ENCODE measurements at places on chromosomes 7 and 10.

GRCh38 chr7:136247211-136247610 is 270.1 kb upstream of the MTPN start:
- DNase-seq = no peak

DNA sequence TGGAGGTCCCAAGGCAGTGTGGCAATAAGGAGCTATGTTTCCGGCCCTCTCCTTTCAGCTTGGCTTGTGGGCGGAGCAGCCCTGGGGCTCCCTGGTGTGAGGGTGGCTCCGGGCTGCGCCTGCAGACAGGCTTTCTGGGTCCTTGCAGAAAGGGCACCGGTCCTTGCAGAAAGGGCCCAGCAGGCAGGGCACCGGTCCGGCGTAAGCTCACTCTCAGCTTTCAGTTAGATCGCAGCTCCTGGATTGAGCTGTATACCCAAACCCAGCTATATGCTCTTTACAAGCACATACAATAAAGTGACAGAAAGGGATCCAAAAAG is 293.8 kb upstream of the SHH start:
- DNase-seq = no peak

- no peak for DNase-seq
These were observed 33.3 kb downstream of the EPHB4 start for GRCh38 chr7:100793806-100794660.

GRCh38 chr10:11166550-11166949 is 148.9 kb downstream of the CELF2 start:
- DNase-seq = no peak

- no peak for DNase-seq
These were observed 180.8 kb upstream of the POM121L12 start for GRCh38 chr7:52854681-52855080.

GRCh38 chr10:55024713-55025112 is 223.7 kb upstream of the PCDH15 start:
- DNase-seq = no peak

DNA sequence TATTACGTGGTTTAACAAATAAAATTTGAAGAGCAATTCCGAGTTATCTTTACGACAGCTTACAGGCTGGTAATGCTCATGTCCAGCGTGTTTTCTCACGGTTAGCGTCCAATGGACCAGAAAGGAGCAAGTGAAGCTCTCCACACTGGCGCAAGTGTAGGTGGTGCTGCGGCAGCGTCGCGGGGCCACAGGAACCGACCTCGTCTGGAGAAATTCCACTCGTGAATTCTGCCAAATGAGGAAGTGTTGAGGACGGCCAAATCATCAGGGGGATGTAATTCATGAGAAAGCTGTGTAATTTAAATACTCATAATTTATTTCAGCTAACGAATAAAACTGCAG is 350 bp upstream of the ZNF37A start:
- no peak for DNase-seq

DNA sequence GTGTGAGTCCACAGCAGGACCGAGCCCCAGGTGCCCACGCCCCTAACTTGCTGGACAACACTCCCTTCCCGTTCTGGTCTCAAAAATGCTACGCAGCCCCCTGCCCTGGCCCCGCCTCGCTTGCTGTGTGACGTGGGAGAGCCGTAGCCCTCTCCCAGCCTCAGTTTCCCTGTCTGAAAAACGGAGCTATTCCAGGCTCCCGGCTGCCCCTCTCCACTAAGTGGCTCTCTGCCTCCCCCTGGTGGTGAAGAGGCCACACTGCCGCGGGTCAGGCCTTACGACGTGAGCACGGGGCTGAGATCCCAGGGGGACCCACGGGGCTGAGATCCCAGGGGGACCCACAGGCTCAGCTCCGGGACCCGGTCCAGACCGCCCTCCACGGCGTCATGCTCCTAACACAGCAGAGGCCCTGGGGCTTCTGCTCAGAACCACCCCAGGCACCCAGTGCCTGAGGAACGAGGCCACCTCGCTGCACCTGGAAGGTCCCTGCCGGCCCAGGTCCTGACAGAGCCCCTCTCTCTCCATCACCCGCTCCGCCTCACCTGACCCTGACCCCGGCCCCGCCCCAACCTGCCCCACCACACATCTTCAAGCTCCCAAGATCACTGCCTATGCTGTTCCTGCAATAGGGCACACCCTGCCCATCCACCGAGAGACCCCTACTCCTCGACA is 26.7 kb downstream of the MICALL2 start:
- peak; percentile 77 for DNase-seq

GRCh38 chr10:127408112-127408710 is 140.9 kb upstream of the NPS start:
- no peak for DNase-seq

DNA sequence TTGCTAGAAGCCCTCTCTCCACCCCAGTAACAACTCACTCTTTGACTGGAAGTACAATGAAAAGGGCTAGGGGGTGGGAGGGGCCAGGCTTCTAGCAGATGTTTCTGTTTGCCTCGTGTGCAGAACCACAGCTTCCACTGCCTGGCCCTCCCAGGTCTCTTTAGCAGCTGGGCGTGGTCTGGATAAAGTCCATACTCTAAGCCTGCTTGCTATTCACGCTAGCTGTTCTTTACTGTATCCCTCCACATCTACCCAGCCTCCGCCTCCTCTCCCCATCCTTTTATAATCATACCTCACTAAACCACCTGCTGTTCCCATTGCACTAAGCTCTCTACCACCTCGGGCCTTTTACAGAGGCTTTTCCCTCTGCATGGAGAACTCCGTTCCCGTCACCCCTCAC is 288.8 kb downstream of the CAMK1D start:
- no peak for DNase-seq

GRCh38 chr7:102175423-102176170 is 111.1 kb upstream of the SH2B2 start:
- DNase-seq = no peak

DNA sequence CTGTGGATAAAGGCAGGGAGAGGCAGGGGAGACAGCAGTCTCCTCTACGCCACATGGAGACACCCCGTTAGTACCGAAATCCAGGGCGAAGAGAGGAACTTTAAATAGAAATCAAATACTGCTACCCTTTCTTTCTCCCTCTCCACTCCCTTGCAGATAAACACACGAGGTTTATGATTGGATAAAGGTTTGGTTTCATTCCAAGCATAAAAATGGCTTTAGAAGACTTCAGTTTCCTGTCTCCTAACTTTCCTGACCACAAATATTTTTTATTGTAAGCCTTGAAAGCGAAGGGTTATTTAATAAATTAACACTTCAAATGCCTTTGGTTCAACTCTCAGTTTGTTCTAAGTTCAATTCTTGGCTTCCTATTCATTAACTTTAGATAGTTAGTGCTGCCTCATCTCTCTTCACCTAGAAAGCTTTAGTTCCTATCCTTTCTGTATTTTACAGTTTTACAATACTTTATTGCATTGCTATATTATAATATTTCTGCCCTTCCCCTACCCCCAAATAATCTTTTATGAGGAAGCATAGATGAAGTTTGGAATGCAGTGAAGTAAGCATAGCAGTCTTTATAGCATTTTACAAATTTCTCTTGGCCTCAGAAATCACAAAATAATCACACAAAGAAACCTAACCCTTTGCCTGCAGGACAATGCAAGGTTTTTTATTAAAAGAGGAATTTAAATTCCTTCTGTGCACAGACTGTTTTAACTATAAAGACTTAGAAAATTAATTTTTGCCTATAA is 31.5 kb upstream of the ARID5B start:
- no peak for DNase-seq

GRCh38 chr10:76357726-76358415 is 926.4 kb downstream of the LRMDA start:
- DNase-seq = no peak

GRCh38 chr10:113534423-113534822 is 18.4 kb upstream of the HABP2 start:
- no peak for DNase-seq

- DNase-seq = peak; percentile 62
These were observed 9.0 kb upstream of the TAS2R3 start for GRCh38 chr7:141754939-141755338.

GRCh38 chr7:121544726-121545125 is 148.6 kb upstream of the FAM3C start:
- no peak for DNase-seq

DNA sequence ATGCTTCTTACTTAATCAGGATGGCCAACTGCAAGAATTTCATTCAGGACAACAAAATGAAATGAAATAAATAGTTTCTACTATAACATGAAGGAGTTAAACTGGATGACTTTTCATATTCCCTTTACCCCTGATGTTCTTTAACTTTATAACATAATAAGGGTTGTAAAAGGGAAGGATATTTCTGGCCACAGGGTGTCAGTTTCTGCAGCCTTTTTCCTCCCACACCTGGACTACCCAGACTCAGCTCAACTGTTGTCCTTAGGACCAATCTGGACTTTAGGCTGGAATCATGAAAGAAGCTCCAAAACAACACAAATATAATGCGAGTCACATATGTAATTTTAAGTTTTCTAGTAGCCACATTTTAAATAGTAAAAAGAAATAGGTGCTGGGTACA is 43.4 kb downstream of the PRPS1L1 start:
- no peak for DNase-seq

- DNase-seq = no peak
These were observed 271.8 kb upstream of the NRG3 start for GRCh38 chr10:81603106-81603620.

DNA sequence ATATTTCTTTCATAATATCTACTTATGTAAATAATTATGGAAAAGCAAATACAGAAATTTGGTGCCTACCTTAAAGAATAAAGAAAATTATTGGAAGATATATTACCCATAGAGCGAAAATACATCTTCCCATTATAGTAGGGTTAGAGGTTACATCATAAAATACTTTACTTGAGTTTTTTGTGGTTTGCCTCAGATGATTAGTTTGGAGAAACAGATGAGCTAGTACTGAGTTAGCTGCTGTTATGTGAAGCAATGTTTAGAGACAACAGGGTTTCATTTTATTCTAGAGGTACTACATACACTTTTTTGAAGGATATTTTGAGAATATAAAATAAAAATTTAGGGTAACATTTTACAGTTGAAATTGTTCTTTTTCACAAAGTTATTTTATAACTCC is 2.9 kb upstream of the MLLT10 start:
- DNase-seq = no peak

GRCh38 chr7:151752816-151753595 is 123.9 kb downstream of the PRKAG2 start:
- DNase-seq = no peak

- no peak for DNase-seq
These were observed 550.0 kb downstream of the MDFIC start for GRCh38 chr7:115471891-115472290.

- no peak for DNase-seq
These were observed 68.2 kb downstream of the MYL10 start for GRCh38 chr7:101560856-101561255.

- DNase-seq = no peak
These were observed 486.2 kb downstream of the KCNMA1 start for GRCh38 chr10:77151408-77151807.

GRCh38 chr7:105250239-105250638 is 138.5 kb downstream of the SRPK2 start:
- no peak for DNase-seq

DNA sequence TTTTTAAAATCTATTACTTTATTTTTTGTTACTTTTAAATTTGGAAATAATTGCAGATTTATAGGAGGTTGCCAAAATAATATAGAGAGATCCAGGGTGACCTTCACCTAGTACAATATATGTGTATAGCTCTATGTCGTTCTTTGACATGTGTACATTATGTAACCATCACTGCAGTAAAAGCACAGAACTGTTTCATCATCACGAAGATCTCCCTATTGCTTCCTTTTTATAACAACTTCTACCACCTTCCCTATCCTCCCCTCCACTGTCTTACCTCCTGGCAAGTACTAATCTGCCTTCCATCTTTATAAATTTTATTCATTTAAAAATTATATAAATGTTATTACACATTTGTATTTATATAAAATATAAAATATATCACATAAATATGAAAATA is 251.0 kb downstream of the AUTS2 start:
- DNase-seq = no peak

GRCh38 chr7:90387470-90388240 is 15.6 kb upstream of the CLDN12 start:
- no peak for DNase-seq

- DNase-seq = no peak
These were observed 1067.5 kb upstream of the C7orf33 start for GRCh38 chr7:147523056-147523455.

DNA sequence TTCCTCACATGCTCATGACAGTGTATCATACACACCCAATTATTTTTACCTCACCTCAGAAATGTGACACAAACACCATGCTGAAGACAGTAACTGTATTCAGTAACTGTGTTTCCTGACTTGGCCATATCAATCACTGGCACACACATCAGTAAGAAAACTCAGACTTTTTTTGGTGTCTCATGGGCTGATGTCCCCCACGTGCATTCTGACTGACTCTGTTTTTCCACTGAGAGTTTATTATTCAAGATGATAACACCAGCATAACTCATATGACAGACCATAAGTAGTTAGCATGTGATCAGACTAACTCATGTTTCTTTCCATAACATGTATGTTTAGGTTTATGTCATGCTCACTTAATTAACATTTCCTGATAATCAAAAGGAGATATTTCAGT is 124.8 kb downstream of the CD36 start:
- DNase-seq = no peak

DNA sequence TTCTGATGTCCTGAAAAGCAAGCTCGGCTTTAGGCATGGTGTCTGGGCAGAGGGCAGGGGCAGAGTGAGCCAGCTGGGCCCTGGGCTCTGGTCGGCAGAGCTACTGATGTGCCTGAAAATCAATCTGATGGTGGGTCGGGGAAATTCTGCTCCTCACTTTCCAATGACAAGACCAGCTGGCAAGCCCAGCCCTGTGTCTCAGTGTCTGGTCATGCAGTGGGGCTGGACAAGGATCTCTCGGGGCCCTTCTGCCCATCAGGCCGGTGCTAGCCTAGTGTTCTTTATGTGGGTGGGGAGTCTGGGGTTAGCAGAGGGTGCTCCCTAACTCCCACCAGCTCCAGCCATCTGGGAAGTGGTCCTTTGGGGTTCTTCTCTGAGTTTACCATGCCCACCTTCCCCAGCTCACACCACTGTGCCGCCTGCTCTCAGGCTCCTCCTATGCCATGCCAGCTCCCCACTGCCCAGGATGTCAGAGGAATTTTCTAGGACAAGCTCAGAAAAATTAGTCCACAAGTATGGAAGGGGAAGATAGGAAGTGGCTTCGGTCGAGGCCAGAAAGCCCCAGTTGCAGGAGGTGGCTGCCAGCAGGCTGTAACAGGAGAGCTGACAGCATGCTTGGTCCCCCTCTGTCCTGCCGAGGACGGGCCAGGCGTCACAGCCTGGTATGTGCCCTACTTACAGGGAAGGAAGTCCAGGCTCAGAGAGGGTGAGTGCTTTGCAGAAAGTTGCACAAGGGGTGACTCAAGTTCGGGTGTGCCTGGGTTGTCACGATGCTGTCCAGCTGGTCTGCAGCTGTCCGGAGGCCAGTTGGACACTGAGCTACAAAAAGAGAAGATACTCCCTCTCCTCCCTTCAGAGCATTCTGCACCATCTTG is 135.2 kb downstream of the ADCY1 start:
- no peak for DNase-seq

- no peak for DNase-seq
These were observed 48.2 kb downstream of the GNA12 start for GRCh38 chr7:2795906-2796305.

DNA sequence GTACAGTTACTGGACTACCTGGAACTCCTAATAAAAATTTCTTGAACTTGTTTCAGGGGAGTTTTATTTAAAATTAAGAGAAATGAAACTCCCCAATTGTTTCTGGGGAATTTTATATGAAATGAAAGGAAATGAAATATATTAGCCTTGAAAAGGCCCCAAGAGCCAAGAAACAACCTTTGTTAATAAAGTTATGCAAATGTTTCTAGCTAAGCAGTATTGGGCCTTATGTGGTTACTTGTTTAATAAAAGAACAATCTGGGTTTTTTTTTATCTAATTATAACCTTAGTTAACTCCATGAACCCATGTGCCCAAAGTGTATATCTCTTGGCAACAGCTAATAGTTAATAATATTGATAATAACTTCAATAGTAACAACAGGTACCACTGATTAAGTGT is 222.8 kb downstream of the EXOC4 start:
- no peak for DNase-seq

Measured in HEK293T (cell line).